Ammon's horn (tissue), 1 donor: ENCODE measurements at places on chromosomes 5 and 9.

- DNase-seq, result no peak
These were observed 128.5 kb downstream of the LRRC70 start for GRCh38 chr5:62707131-62707530.

- DNase-seq, result peak; percentile 43
These were observed 4.1 kb downstream of the LRSAM1 start for GRCh38 chr9:127455324-127455992.

GRCh38 chr5:73088026-73088425 is 32.3 kb upstream of the TMEM171 start:
- DNase-seq, result no peak

GRCh38 chr9:4830699-4831098 is 38.0 kb downstream of the RCL1 start:
- no peak for DNase-seq

DNA sequence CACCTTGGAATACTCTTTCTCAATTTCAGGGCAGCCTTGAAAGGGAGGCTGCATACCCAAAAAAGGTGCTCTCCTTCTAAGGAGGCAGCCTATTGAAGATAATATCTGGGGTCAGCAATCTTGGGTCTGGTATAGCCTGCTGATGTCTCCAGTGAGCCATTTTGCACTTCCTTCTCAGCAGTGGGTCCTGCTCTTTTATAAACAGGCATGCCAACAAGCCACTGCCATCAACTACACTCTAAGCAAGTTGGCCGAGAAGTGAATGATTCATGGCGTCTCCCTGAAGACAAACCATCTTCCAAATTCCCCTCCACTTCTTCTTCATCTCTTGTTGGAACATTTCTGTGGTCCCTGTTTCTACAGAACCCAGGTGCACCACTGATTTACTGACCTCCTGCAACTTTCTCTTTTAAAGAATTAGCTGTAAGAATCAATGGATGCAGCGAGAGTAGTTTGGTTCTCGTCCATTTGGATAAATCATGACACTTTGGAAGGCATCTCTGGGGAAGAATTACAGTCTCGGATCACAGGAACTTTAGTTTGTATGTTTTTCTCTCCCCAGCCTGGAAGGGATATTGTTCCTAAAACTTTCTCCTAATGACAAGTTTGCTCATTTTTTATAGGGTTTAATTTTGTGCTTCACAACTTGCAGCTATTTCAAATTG is 108.3 kb downstream of the INSYN2B start:
- DNase-seq, result no peak

DNA sequence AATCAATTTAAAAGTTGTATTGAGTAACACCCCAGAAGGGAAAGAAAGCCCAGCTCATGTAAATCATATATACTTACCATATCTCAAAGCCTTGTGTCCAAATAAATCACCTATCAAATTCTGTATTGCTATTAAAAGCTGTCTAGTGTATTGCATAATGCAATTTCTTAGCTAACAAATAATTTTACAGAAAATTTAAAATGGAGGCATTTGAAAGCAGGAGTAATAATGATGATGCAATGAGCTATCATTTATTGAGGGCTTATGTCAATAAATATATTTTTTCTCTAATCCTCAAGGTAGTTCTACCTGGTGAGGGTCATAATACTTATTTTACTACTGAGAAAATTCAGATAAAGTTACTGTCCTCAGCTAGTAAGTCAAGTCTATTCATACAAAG is 42.8 kb upstream of the CDK5RAP2 start:
- no peak for DNase-seq

DNA sequence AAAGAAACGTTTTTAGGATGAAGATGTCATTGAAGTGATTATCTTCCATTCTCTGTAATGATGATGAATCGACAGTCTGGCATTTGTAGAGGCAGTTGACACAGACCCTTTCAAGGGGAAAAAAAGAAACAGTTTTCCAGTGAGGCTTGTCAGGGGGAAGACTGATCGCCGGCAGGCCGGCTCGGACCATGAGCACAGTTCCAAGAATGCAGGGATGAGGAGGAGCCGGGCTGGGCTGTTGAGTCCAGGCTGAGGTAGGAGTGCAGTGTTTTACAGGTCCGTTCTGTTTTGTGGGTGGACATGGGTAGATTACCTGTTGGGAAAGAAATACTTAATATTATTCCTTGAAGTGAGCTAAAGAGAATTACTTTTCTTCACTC is 194.6 kb downstream of the AOPEP start:
- DNase-seq, result no peak

DNA sequence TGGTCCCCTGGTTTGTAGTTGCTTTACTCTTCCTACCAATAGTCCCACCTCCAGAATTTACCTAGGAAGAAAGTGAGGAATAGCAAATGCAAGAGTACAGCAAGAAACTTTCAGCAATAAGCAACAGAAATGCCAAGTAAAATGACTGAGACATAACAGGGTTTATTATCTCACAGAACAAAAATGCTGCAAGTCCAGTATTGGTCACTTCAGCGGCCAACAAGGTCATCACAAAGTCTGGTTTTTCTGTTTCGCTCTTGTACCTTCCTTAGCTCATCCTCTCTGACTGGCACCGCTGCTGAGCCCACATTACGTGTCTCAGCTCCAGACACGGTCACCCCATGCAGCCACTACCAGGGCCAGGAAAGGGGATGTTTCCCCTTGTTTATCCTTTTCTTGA is 82.7 kb downstream of the RFK start:
- DNase-seq, result no peak

DNA sequence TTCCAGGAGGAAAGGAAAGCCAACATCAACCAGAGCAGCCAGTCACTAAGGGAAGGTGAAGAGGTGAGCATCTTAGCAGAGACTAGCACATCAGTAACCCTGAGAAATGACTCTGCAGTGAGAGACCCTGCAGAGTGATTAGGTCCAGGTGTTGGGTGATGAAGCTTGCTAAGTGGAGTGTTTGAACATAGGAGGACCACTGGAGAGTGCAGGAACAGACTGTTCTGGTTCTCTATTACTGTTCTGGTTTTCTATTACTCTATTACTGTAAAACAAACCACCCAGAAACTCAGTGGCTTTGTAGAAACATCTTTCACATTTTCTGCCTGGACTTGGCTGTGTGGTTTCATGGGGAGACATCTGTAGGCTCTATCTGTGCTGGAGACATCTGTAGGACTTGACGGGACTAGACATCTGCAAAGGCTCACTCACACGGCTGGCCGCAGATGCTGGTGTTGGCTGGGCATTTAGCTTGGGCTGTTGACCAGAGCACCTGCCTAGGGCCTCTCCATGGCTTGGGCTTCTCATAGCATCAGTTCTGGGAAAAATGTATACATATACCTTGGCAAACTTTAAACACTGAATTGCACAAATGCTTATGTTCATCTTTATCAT is 33.4 kb upstream of the SPATA31E1 start:
- no peak for DNase-seq
